Pancreas (tissue), 10 donors: ENCODE measurements at places on chromosomes 12 and 14. TPM values are rescaled to one million over a fixed set of nuclear protein-coding genes. Genes with fewer than 3 reads are reported as not detected.
A peak's percentile ranks its signal among the peaks of the same experiment; 100 is the strongest.

DNA sequence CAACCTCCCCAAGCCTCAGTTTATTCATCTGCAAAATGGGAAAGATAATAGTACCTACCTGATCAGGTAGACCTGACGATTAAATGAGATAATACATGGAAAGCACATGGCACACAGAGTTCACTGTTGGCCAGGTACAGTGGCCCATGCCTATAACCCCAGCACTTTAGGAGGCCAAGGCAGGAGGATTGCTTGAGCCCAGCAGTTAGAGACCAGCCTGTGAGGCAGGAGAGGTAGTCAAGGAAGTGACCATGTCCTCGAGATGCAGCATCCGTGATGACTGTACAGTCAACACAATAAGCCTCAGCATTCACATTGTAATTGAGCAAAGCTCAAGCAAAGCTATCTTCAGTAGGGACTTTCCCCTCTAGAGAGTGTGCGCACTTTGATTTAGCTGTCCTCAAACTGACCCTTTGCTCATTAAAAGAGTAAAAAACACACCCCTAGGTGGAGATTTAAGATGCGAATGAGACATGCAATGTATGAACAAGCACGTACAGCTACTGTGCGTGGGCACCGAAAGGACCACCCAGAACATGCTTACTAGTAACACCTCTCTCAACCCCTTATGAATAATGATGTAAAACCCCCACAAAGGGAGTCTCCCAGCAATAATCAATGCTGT, 9.9 kb downstream of the ISCU start:
- DNase-seq: no peak

- DNase-seq: no peak
Observed at GRCh38 chr12:113643177-113643974, 171.7 kb upstream of the LHX5 start.

DNA sequence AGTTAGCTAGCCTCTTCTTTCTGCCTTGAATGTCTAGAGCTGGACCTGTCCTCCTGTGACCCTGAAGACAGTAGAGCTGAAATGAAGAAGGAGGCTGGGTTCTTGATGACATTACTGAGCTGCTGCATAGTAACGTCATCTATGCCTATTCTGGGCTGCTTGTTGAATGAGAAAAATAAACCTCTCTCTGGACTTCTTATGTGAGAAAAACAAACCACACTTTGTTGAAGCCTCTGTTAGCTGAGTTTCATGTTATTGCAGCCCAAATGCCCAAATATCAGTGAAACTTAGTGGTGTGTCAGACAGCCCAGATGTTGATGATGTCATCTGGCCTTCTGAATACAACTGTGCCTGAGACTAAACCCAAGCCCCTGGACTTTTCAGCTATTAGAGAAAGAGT, 67.0 kb upstream of the MAX start:
- no peak for DNase-seq

DNA sequence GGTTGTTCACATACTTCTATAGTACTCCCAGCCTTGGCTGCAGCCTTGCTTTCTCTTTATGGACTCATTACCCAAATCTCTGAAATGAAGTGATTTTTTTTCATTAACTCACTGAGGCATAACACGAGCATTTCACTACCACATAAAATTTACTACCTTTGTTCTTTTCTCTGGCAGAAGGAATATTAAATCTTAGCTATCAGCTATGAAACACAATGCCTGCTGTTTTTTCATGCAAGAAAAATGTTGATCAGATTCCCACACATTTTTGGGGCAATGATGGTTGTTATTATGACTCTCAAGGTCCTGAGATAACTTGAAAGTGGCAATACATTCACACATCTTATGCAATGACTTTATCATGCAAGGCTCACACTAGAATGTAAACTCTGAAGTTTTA, 225.3 kb upstream of the ATP2B1 start:
- no peak for DNase-seq

DNA sequence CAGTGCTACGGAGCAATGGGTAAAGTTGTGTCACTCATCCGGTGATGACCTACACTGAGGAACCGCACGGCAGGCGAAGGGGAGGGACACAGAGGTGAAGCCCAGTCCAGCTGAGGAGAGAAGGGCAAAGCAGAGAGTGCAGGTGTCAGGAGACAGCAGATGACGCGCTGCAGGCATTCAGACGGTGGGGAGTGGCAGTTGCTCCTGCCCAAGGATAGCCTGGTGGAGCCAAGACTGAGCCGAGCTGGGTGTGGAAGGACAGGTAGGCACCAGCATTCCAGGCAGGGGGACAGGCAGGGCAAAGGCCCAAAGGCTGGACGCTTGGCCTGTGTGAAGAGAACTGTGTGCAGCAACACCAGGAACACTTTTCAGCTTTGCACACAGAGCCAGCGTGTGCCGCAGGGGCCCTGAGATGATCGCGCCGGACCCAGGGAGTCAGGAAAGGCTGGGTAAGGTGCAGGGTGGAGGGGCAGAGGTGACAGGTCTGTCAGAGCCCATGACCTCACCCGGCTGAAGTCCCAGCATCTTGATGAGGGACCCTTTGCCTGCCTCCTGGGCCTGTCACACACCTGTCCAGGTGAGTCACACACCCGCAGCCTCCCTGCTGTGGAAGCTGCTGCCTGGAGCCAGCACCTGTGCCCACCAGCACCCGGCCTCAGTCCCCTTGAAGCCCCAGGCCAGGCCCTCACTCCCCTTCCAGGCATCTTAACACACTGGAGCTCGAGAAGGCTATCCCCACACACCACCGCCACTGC, 48.4 kb downstream of the TSPAN11 start:
- no peak for DNase-seq

GRCh38 chr14:59055439-59056045, 132.9 kb upstream of the DAAM1 start:
- DNase-seq: no peak

- no peak for DNase-seq
Observed at GRCh38 chr12:94618995-94619695, 31.2 kb downstream of the TMCC3 start.

DNA sequence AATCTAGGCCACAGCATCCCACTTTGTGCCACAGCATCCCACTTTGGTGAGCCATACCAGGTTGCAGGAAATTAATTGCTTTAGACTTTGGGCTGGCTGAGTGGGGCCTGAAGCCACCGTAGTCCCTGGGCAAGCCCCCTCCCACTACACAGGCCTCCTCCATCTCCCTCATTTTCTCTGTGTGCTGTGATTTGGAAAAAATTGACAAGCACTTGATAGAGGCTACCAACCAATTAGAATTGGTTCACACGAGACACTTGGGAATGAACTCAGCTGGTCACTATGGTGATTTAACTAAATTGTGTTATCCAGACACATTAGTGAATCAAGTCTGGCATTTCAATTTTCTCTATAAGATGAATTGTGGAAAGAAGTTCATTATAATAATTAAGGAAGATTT, 481.1 kb downstream of the DIO2 start:
- no peak for DNase-seq

GRCh38 chr12:115452751-115453281, 768.8 kb upstream of the TBX3 start:
- DNase-seq: no peak

GRCh38 chr14:104087981-104088850, 2.7 kb downstream of the ASPG start:
- no peak for DNase-seq

DNA sequence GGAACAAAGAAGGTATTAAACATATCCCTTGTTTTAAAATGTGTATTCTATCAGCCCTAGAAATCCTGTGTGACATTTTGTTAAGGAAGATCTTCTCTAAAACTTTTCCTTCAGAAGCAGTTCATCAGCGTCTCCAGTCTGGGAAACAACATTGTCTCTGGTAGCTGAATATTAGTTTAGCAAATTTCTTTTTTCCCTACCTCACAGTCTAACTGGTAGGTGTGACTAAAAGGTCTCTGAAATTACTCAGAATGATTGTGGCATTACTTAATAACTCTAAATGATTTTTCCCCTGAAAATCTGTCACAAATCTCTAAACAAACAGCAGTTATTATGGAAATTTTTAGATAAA, 1044.8 kb downstream of the FLRT2 start:
- no peak for DNase-seq

DNA sequence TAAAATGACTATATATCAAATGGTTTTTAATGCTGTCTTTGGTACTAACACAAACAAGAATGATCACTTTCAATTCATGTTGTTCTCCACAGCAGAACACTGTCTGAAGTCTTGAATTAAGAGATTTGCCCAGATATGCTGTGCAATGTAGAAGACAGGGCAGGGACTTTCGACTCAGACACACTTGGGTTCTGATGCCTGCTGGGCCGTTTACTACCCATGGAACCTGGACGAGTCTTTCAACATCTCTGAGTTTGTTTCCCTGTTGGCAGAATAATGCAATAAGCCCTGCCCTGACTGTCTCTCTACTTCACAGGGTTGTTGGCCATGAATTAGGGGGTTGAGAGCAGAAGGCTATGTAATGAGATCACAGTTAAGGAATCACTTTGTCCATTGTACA, 162.6 kb upstream of the TMPO start:
- no peak for DNase-seq

- peak; percentile 56 for DNase-seq
Observed at GRCh38 chr14:101965181-101965544, 790 bp downstream of the DYNC1H1 start.

Gene TEX22
- total RNA-seq: 1.6 TPM
